Fibroblast of skin of abdomen (primary cell): ENCODE measurements at places on chromosomes 3 and 15.

GRCh38 chr3:131401978-131402377 lies 20.4 kb downstream of the NUDT16 start:
- DNase-seq: no peak

DNA sequence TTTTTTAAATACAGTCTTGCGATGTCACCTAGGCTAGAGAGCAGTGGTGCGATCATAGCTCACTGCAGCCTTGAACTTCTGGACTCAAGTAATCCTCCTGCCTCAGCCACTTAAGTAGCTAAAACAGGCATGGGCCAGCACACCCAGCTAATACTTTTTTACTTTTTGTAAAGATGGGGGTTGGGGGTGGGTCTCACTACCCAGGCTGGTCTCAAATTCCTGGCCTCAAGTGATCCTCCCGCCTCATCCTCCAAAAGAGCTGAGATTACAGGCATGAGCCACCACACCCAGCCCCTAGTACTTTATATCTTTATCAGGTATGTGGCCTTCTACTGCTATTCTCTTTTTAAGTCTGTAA lies 8.3 kb downstream of the PEAK1 start:
- DNase-seq: no peak

DNA sequence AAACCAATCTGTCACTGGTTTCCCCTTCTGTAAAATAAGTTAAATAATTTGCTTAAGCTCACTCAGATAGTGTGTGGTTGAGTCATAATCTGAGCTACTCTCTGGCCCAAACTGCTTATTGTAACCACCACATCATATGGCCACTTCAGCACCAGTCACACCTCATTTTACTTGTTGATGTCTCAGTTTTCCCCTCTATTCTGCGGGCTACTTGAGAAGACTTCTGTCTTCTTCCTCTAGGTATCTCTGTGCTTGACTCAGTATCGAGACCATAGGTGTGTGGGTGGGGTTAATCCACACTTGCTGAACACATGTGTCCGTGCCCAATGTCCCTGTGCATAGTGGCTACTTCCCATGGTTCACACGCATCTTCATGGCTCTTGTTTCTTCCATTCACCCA lies 32.9 kb downstream of the CRYGS start:
- no peak for DNase-seq

GRCh38 chr15:57183041-57183440 lies 193.3 kb upstream of the CGNL1 start:
- peak; percentile 55 for DNase-seq

GRCh38 chr3:149494759-149495580 lies 20.5 kb downstream of the TM4SF4 start:
- peak; percentile 65 for DNase-seq

DNA sequence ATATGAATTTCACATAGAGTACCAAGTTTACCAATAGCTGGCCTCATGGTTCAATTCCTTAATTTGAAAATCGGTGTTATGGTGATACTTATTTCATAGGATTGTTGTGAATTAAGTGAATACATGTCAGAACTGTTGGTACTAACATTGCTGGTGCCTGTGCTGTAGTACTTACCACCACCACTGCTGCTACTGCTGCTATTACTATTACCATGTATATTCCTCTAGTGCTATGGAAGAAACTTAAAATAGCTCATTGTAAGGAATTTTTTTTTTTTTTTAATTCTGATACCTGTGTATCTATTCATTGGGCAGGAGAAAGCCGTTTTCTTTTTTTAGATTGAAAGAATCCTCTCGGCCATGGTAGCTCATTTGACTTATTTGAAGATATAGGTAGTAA lies 3.6 kb downstream of the FYTTD1 start:
- no peak for DNase-seq

DNA sequence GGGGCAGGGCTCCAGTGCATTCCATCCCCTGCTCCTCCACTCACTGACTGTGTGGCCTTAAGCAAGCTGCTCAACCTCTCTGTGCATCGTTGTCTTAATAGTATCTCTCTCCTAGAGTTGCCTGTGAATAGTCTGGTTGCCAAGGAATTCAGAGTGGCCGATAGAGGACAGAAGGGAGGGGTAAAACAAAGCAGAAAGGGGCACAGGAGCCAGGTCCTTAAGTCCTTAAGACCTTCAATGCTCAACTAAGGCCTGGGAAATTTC lies 13.7 kb upstream of the CYP11A1 start:
- no peak for DNase-seq

DNA sequence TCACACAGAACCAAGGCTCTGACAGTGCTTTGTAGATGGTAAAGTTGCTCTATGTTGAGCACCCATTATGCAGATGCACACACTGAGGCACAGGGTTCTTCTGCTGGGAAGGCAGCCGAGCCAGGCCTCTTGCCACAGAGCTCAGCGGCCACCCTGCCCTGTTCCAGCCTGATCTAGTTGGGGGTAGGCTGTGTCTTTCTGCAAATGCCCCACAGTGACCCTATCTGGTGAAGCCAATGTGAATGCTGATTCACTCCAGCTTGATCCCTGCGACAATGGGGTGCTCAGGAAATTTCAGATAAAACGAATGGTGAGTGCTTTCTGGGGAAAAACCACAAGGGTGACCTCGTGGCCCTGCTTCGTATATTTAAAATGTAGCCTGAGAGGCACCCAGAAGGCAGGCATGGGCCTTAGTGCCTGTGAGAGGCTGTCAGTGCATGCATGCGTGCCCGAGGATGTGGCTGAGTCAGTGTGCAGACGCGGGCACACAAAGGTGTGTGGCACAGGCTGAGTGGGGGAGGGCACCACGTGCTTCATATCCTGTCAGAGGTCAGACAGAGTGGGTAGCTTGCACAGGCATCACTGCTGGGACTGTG lies 85.7 kb downstream of the ATP2B2 start:
- DNase-seq: no peak

DNA sequence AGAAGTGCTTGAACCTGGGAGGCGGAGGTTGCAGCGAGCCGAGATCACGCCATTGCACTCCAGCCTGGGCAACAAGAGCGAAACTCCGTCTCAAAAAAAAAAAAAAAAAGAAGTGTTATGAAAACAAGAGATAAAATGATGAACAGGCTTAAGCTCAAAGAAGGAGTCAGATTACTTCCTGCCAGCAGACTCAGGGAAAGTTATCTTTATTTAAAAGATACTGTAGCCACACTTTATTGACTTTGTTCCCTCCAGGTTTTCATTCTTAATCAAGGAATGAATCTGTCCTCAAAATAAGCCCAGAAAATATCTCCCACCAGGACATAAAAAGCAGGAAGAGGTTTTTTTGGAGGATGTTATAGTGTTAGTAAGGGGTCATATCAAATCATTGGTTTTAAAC lies 176.5 kb upstream of the KCNMB2 start:
- DNase-seq: no peak

DNA sequence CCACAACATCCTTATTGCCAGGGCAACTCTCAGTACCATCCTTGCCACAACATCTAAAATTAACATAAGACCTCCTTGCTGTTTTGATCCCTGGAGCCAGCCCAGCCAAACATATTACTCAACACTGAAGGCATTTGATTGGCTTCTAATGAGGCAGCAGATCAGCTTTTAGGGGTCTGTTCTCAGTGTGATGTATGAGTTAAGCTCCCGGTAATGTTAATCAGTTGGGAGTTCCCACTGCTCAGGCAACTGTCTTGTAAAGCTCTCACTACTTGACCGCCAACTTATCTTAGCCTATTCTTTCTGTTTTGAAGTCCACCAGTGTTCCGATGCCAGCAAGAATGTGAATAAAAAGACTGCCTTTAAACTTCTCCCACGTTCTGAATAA lies 158.9 kb downstream of the FOXB1 start:
- DNase-seq: no peak

- no peak for DNase-seq
Measured at GRCh38 chr15:97502038-97502437, 458.5 kb upstream of the ARRDC4 start.

GRCh38 chr3:14847613-14848541 lies 29.1 kb downstream of the FGD5 start:
- no peak for DNase-seq

GRCh38 chr3:182596676-182597410 lies 196.5 kb upstream of the ATP11B start:
- DNase-seq: no peak

- DNase-seq: no peak
Measured at GRCh38 chr15:71572452-71573053, 237.8 kb upstream of the NR2E3 start.
